ENCODE measurements at places on chromosomes 11 and 22. TPM values are rescaled to one million over a fixed set of nuclear protein-coding genes. Genes with fewer than 3 reads are reported as not detected.

DNA sequence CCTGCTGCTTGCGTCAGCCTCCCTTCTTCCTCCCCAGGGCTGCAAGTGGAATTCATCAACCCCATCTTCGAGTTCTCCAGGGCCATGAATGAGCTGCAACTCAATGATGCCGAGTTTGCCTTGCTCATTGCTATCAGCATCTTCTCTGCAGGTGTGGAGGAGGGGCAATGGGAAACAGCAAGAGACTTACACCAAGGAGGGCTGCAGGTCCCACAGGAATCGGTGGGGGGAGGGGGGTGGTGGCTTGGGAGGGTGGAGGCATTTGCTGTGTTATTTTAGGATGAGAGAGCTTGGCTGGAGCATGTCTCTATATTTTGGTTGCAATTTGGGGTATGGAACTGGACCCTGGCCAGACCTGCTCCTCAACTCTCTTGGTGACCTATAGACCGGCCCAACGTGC lies 2.1 kb upstream of the MADD start:
- peaks cover 63% of the 10 kb centered on the region for H3K4me1 ChIP-seq
- H3K27ac ChIP-seq = peak overlapping the region; percentile 99
- peaks cover 4% of the 10 kb centered on the region for H3K36me3 ChIP-seq
- no peak for DNase-seq
- H3K27me3 ChIP-seq = no peaks in the 10 kb centered on the region

GRCh38 chr11:123856444-123856843 lies 29.0 kb downstream of the TMEM225 start:
- no peak for DNase-seq
- H3K4me3 ChIP-seq = no peak overlapping the region
- no peaks in the 10 kb centered on the region for H3K36me3 ChIP-seq
- H3K4me1 ChIP-seq = no peaks in the 10 kb centered on the region
- no peak overlapping the region for H3K27ac ChIP-seq

The TSPAN18 gene
- 22.9 TPM for total RNA-seq

GRCh38 chr11:64204464-64204989 lies 2.0 kb upstream of the FERMT3 start:
- DNase-seq = peak; percentile 86
- peak overlapping the region; percentile 77 for H3K27ac ChIP-seq
- H3K27me3 ChIP-seq = no peaks in the 10 kb centered on the region
- H3K4me3 ChIP-seq = peak overlapping the region; percentile 33
- H3K4me1 ChIP-seq = peaks cover 51% of the 10 kb centered on the region

The LRRC10B gene
- total RNA-seq = not detected

The TRIM29 gene
- total RNA-seq = not detected

DNA sequence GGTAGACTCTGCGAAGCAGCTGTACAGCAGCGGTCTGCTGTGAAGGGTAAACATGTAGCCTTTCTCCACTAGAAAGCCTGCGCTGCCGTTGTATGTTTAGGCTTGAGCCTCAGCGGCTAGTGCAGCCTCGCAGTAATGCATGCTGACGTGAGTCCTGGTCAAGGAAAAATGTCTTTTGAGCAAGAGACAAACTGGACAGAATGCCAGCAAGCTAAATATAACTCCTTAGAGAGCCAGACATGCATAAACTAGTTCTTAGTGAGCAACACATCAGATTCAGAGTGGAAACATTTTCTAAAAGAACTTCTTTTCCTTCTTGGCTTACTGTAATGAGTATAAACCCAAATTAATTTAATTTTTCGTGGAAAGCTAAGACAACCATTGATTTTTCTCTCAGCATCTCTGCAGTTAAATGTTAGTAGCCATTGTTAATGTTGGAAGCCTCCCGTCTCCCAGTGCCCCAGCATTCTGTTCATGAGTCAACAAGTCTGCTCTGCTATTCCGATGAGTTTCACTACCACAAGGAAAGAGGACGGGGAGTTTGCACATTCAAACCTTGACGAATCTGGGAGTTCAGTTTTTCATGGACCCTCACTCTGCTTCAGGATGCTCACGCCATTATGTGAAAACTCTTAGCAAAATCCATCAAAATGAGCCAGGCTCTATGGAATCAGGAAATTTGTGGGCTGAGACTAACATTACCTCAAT lies 51.4 kb downstream of the JAM3 start:
- DNase-seq = no peak
- peaks cover 3% of the 10 kb centered on the region for H3K36me3 ChIP-seq
- H3K4me3 ChIP-seq = no peak overlapping the region
- H3K27me3 ChIP-seq = peaks cover 23% of the 10 kb centered on the region
- H3K4me1 ChIP-seq = peaks cover 17% of the 10 kb centered on the region
- no peak overlapping the region for H3K27ac ChIP-seq

DNA sequence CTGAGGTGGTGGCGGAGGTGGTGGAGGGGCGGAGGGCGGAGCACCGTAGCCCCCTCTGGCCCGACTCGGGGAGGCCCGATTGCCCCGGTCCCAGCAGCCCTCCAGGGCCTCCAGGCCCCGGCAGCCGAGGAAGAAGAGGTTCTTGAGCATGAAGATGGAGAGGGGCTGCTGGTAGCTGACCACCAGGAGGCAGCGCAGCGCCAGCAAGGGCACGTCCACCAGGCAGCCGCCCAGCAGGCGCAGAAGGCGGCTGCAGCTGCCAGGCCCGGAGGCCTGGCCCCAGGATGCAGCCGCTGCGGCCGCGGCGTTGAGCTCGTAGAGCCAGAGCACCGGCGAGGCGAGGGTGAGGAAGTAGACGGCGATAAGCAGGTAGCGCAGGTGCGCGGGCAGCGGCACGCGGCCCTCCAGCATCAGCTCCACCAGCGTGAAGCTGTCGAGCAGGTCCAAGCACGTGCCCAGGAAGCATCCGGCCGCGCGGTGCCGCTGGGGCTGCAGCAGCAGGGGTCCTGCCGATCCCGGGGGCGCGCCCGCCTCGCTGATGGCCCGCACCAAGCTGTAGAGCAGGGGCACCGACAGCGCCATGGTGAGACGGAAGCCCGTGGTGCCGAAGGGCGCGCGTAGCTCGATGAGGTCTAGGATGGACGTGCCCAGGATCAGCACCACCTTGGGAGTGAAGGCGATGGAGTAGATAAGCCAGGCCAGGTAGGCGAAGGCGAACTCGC lies 1.5 kb downstream of the TMEM121B start:
- H3K4me1 ChIP-seq = peaks cover 49% of the 10 kb centered on the region
- H3K27ac ChIP-seq = no peak overlapping the region
- peaks cover 3% of the 10 kb centered on the region for H3K36me3 ChIP-seq
- H3K27me3 ChIP-seq = peaks cover 26% of the 10 kb centered on the region
- DNase-seq = no peak
- H3K4me3 ChIP-seq = no peak overlapping the region

GRCh38 chr11:83583757-83584366 lies 297.7 kb upstream of the CCDC90B start:
- DNase-seq = no peak
- no peak overlapping the region for H3K27ac ChIP-seq
- H3K36me3 ChIP-seq = no peaks in the 10 kb centered on the region
- no peaks in the 10 kb centered on the region for H3K4me1 ChIP-seq
- H3K27me3 ChIP-seq = no peaks in the 10 kb centered on the region

GRCh38 chr11:35794333-35794732 lies 131.8 kb downstream of the TRIM44 start:
- no peak overlapping the region for H3K4me3 ChIP-seq

DNA sequence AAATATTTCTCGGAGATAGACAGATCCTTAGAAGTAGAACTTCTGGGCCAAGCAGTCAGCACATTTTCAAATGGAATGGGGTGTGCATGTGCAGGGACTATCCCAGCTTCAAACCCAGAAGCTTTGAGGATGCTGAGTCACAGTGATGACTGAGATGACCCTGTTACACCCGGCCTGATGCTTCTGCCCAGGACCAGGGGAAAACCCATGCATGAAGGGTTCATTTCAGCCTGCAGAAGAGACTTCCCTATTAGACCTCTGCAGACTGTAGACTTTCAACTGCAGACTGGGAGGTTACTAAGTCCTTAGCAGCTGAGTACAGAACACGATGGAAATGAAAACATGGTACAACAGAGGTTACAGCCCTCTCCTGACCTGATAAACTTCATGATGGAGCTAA lies 3.6 kb upstream of the OR2AT4 start:
- H3K4me1 ChIP-seq = no peaks in the 10 kb centered on the region
- peaks cover 21% of the 10 kb centered on the region for H3K27me3 ChIP-seq
- DNase-seq = no peak
- H3K36me3 ChIP-seq = no peaks in the 10 kb centered on the region
- no peak overlapping the region for H3K27ac ChIP-seq
- H3K4me3 ChIP-seq = no peak overlapping the region

DNA sequence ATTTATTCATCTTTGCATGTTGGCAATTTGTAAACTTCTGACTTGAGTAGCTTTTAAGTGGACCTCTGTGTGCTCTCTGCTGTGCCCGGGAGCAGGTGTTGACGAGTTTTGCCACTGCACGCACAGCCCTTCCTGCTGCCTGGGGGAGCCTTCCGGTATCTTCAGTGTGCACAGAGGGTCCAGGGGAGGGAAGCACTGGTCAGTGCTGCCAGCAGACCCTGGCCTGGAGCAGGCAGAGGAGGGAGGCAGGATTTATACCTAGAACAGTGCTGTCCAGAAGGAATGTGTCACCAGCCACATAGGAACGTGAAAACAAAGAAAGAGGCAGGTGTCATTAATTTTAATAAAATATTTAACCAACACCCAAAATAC lies 403.6 kb downstream of the TBC1D22A start:
- H3K27ac ChIP-seq = no peak overlapping the region
- no peaks in the 10 kb centered on the region for H3K4me1 ChIP-seq
- no peaks in the 10 kb centered on the region for H3K27me3 ChIP-seq

The PLAAT5 gene
- total RNA-seq = not detected

GRCh38 chr22:32527756-32528155 lies 53.1 kb downstream of the FBXO7 start:
- no peak overlapping the region for H3K27ac ChIP-seq
- no peaks in the 10 kb centered on the region for H3K36me3 ChIP-seq
- DNase-seq = no peak
- H3K4me1 ChIP-seq = no peaks in the 10 kb centered on the region
- H3K4me3 ChIP-seq = no peak overlapping the region
- H3K27me3 ChIP-seq = no peaks in the 10 kb centered on the region

GRCh38 chr11:131895865-131896264 lies 525.5 kb downstream of the NTM start:
- no peak overlapping the region for H3K4me3 ChIP-seq
- no peak for DNase-seq
- no peaks in the 10 kb centered on the region for H3K4me1 ChIP-seq
- H3K27me3 ChIP-seq = no peaks in the 10 kb centered on the region
- no peaks in the 10 kb centered on the region for H3K36me3 ChIP-seq

The COMT gene
- total RNA-seq = 74.8 TPM

DNA sequence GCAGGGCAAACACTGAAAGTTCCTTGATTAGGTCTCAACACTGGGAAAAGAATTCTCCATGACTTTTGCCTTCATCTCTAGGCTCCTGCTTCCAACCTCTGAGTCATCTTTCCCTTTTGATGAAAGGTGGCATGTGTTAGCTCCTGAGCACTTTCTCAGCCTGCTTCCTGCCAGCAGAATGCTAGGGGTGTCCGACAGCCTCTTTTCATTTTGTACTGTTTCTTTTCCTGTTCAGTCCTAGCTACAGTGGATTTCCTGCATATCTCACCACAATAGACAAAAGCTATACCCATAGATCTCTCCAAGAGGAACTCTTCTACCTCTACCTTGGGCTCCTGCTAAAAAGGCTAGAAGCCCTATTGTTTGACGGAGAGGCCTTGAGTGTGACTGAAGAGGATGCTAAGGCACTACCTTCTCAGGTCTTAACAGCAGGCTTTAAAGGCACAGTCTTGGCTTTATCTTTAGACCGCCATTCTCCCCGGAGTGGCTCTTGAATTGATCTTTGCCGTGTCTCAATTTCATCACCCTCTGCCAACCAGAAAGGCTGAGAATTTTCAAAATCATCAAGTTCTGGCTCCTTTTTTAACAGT lies 145.5 kb downstream of the RBFOX2 start:
- H3K4me3 ChIP-seq = no peak overlapping the region
- no peaks in the 10 kb centered on the region for H3K36me3 ChIP-seq
- H3K27ac ChIP-seq = no peak overlapping the region
- H3K4me1 ChIP-seq = peaks cover 15% of the 10 kb centered on the region

DNA sequence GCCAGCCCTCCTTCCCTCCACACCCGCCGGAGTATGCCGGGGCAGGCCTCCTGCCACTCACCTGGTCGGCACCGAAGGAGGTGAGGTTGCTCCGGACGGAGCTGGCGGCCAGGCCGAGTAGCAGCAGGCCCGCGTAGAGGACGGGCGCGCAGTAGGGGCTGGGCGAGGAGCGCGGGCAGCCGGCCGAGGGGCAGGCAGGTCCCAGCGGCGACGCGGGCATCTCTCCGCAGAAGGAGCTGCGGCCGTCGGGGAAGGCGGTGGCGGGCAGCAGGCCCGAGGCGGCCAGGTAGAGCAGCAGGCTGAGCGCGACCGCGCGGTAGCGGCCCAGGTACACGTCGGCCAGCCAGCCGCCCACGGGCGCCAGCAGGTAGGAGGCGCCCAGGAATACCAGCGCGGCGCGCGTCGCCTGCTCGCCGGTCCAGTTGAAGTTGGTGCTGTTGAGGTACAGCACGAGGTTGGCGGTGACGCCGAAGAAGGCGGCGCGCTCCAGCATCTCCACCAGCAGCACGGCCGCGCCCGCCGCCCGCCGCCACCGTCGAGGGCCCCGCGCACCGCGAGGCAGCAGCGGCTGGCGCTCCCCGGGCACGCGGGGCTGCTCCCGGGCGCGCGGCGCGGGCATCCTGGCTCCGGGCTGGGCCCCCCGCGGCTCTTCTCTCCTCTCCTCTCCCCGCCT lies 907 bp downstream of the SLC15A3 start:
- H3K27me3 ChIP-seq = peaks cover 16% of the 10 kb centered on the region
- H3K36me3 ChIP-seq = no peaks in the 10 kb centered on the region
- peak overlapping the region; percentile 86 for H3K27ac ChIP-seq
- DNase-seq = no peak

DNA sequence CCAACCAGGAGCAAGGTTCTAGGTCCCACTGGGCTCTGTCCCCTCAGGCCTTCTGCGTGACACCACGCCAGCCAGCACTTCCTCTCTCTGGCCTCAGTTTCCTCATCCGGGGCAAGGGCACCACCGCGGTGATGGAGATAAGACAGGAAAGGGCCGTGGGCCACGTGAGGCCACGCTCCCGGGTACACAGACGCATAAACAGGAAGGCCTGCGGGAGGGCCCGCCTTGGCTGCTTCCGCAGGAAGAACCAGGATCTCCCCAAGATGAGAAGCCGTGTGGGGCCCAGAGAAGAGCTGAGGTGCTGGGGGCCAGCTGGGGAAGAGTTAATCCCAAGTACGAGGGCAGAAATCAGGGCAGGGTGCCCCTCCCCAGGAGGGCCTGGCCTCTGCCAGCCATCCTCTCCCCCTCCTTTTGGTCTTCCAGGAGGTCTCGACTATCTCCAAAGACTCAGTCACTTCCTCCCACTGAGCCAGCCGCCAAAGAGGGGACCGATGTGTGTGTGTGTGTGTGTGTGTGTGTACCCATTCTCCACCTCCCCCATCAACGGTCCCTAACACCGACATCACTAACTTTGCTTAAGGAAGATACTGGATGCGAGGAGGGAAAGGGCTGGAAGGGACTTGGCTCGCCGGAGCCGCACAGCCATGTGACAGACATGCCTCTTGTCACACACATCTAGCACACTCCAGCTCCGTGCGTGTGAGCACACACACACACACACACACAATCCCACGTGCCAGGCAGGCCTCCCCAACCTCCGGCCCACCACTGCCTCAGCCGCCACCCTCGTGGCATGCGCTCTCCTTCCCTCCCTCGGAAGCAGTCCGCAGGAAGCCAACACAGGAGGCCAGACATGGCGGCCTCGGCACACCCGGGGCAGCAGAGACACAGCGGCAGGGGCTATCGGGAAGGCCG lies 1.4 kb downstream of the MFNG start:
- peak overlapping the region; percentile 93 for H3K27ac ChIP-seq
- peak overlapping the region; percentile 88 for H3K4me3 ChIP-seq
- peak; percentile 90 for DNase-seq

The TUB gene
- total RNA-seq = 0.08 TPM

The PRCP gene
- 22.1 TPM for total RNA-seq

- H3K36me3 ChIP-seq = peaks cover 2% of the 10 kb centered on the region
- H3K4me1 ChIP-seq = peaks cover 46% of the 10 kb centered on the region
- no peak overlapping the region for H3K4me3 ChIP-seq
- no peak for DNase-seq
- peaks cover 40% of the 10 kb centered on the region for H3K27me3 ChIP-seq
- peak overlapping the region; percentile 34 for H3K27ac ChIP-seq
These were observed 22.9 kb downstream of the ZBTB16 start for GRCh38 chr11:114082415-114082748.
